ENCODE measurements at places on chromosomes 4 and X. TPM values are rescaled to one million over a fixed set of nuclear protein-coding genes. Genes with fewer than 3 reads are reported as not detected.

ZAR1 gene
- not detected for total RNA-seq

TLR2 gene
- total RNA-seq: 1.1 TPM

GRCh38 chr4:24517676-24518075 is 66.7 kb downstream of the DHX15 start:
- DNase-seq: no peak

DNA sequence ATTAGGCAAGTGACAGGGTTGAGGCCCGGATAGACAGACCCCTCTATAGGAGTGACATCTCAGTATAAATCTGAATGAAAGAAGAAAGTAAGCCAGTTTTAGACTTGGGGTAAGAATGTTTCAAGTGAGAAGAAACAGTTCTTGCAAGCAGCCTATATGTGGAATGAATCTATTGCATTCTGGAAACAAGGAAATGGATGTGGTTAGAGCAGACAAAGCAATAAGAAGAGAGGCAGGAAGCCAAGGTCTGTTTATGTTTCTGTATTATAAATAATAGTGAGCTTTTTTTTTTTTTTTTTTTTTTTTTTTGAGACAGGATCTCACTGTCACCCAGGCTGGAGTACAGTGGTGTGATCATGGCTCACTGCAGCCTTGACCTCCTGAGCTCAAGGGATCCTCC is 255.8 kb downstream of the UNC5C start:
- DNase-seq: no peak

- no peak for DNase-seq
These were observed 257.5 kb downstream of the C4orf33 start for GRCh38 chr4:129353490-129353889.

DNA sequence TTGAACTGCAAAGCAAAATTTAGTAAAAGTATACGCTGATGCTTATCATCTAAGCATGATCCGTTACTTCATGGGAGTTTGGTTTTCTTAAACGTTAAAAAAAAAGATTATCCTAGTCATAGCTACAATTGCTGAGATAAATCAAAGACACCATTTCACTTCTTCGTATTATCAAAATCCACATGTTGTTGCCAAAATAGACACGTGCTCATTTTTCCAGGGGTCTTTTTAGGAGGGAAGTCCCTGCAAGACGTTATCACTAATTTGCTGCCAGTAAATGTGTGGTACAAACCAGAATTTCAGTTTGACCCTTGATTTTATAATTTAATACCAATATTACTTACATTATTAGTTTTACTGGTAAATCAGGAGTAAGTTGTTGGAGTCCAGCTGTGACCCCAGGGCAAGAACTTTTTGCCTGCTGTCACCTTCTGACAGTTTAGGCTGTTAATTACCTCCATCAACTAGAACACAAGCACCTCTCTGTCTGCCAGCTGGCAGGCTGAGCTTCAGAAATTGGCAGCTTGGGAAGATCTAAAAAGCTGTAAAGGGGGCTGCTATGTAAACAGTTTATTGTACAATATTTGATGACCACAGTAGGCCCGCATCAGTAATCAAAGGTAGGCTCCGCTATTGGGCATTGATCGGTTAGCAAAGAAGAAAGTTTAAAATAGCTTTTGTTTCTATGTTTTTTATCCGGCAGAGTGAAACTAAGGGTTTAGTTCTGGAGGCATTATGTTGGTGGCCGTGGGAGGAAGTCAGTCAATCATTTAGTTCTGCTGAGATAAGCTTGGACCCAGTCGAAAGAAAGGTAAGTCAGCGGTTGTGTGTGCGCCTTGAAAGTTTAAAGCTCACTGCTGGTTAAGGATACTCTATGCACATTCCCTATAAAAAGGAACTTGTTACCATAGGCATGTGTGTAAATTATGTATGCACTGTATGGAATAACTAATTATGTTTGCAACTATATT is 196.4 kb downstream of the FBXO8 start:
- DNase-seq: no peak

- DNase-seq: no peak
These were observed 288.5 kb downstream of the ASMT start for GRCh38 chrX:1903236-1903935.

- DNase-seq: no peak
These were observed 38.9 kb upstream of the TLL1 start for GRCh38 chr4:165834116-165834515.

Data from T-cell (primary cell).